ENCODE measurements at places on chromosomes 4 and X.

- no peak for DNase-seq
Measured at GRCh38 chr4:8133897-8134563, 24.6 kb downstream of the ABLIM2 start.

DNA sequence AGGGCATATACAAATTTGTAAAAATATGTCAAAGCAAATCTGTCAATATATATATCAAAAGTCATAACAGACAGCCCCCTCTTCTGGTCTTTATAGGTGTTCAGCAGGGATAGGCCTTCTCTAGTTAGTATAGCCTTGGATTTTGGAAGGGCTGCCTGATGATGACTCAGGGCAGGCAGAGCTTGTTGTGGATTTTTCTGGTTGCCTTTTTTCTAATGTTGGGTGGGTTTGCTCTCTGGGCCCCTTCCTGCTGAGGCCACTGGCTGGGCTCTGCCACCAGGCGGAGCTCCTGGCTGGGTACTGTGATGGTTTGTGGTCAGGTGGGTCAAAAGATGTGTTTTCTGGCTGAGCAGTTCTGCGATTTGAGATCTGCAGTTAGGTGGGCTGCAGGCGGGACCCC lies 294.2 kb downstream of the GRIA2 start:
- peak; percentile 24 for DNase-seq

GRCh38 chr4:48027653-48028052 lies 11.1 kb downstream of the NIPAL1 start:
- DNase-seq: no peak

GRCh38 chr4:35934320-35934981 lies 309.9 kb downstream of the ARAP2 start:
- DNase-seq: peak; percentile 59

DNA sequence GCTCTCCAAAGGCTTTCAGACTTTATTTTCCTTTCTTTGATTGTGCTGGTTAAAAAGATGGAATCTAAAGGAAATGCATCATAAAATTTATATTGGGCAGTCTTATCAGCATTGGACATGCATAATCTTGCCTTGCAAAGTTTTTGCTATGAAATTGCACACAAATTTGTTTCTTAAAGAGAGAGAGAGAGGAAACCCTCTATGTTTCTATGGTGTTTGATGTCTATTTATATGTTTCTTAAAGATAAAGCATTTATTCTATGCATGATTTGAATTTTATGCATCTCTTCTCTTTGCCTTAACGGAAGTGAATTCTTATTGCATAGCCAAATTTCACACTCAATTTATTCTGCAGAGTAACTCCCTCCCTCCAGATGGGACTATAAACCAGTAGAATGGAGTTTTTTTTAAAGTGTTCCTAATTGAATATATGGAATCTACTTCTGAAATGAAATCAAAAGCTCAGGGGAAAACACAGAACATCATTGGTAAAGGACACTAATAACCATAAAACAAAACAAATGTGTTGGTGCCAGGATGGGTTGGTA lies 83.5 kb upstream of the PPARGC1A start:
- DNase-seq: no peak

GRCh38 chr4:11053601-11054220 lies 369.1 kb upstream of the CLNK start:
- DNase-seq: no peak

GRCh38 chr4:89110541-89110985 lies 770 bp upstream of the TIGD2 start:
- DNase-seq: no peak

GRCh38 chr4:11599064-11599463 lies 170.4 kb upstream of the HS3ST1 start:
- DNase-seq: no peak

DNA sequence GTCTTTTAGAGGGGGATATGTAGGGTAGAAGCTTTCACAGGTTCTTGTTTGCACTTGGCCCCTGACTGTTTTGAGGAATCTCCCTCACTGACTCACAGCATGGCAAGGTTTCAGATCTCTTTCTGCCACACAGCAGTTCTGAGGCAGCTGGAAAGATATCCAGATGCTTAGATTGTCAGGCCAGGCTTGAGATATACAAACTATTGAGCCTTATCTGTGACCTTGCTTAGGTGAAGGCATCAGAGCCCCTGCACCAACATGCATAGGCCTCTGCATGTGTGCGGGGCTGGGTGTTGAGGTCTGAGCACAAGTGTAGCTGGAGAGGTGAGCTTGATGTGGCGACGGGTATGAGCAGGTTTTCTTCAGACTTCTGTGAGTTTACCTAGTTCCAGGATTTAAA lies 80.9 kb upstream of the MSANTD1 start:
- DNase-seq: peak; percentile 6

- DNase-seq: peak; percentile 74
Measured at GRCh38 chr4:87806520-87806919, 7.2 kb downstream of the IBSP start.

DNA sequence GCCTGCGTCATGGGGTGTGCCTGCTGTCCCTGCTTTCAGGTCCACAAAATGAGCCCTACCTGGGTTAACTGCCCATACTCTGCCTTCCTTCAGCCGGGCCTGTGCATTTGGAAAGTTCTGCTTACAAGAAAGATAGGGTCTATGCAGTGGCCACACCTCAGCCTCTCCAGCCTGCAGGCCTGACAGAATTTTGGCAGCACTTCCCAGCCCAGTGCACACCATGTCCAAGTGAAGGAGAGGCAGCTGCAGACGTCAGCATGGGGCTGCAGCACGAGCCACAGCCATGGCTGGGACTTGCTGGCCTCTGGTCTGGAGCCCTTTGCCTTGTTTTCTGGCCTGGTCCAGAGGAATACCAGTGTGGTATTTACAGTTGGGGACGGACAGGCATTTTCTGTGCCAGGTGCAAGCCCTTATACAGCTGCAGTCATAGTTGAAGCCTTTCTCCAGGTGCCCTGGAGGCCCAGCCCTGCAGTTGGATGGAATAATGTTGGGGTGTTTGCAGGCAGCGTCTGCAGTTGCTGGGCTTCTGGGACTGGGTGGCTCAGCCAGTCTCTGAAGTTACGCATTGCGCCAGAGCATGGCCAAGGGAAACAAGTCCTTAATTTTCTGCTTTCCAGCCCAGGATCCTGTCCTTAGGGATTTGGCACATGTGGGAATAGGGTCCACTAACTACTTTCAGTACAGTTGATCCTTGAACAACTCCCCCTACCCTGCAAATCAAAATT lies 26.2 kb downstream of the JADE1 start:
- DNase-seq: no peak

DNA sequence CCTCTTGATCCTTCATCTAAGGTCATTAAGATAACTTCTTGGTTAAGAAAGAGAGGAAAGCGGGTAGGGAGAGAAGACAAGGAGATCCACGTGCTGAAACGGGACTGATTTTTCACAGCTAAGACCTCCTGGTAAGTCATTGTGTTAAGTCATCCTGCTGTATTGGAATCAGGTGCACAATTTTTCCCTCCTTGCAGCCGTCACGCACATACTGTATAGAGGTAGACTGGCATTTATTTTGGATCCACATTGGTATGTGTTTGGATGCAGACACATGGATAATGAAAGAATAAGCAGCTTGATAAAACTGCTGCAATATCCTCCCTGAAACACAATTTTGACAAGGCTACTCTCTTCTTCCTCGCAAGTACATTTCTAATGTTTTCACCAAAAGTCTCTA lies 60.1 kb upstream of the NAP1L5 start:
- DNase-seq: no peak

GRCh38 chr4:24894846-24895245 lies 18.0 kb downstream of the CCDC149 start:
- no peak for DNase-seq

DNA sequence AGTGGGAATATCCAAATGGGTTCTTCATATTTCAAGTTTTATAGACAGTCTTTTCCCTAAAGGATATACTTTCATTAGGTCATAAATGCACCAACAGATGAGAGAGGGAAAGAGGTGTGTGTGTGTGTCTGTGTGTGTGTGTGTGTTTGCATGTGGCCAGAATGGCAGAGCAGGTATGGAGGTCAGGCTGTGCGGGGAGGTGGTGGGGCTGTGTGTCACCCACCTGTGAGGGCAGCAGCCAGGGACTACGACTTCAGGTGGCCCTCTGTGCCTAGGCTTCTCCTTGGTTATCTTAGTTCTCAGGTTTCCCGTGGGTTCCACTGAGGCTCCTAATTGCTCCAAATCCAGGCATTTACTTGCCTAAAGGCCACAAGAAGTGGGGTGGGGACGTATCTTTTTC lies 14.6 kb downstream of the HAND2 start:
- DNase-seq: no peak

DNA sequence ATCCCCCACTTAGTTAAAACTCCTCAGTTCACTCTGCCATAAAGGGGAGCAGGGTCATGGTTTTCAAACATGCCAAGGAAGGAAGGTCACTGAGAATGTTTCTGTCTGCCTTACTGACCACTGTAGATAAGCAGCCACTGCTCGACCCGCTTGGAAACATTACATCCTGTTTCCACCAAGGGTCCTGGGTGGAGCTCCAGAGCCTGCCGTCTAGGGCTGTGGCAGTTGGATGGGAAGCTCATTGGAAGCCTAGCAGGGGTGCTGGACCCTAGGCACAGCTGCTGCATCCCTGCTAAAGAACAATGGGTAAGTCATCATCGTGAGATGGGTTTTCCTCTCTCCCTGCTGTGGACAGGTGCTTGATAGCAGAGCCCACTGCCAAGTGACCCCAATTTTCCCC lies 76.0 kb upstream of the SRD5A3 start:
- no peak for DNase-seq

GRCh38 chr4:74375824-74376426 lies 11.0 kb downstream of the EREG start:
- no peak for DNase-seq

DNA sequence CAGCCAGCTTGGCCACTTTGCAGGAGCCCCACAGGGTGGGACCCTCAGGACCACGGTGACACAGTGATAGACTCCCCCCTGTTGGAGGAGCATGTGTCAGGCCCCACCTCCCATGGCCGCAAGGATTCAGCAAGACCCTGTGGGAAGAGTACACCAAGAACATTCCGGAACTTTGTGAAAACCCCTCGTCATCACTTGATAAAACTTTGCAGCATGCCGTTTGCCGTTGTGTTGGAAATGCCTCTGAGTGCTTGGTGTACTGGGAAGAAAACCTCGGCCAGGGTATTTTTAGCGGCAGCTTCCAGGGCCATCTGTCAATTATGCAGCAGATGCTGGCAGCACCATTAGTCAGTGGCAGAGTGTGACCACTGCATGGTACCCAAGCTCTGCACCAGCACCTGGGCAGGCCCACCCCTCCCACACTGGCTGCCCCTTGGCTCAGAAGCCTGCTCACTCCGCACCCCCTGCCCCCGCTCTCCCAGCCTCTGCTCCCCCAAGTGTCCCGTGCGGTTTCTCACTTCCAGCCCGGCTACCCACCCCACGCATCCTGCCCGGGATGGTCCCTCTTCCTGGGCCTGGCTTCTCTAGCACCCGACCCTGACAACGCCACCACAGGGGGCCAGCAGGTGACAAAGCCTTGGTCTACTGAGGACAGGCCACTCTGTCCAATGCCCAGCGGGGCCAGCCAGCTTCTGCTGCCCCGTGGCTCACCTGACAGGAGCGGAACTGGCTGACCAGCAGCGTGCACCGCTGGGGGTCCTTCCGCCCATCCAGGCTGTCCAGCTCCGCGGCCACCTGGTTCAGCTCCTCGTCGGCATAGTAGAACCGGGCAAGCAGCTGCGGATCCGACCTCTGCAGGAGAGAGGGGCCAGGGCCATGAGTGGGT lies 65.0 kb downstream of the ZFYVE28 start:
- DNase-seq: no peak

- peak; percentile 81 for DNase-seq
Measured at GRCh38 chrX:63656871-63657580, 128.0 kb downstream of the ARHGEF9 start.

GRCh38 chr4:118915468-118915867 lies 26.8 kb downstream of the SYNPO2 start:
- no peak for DNase-seq

DNA sequence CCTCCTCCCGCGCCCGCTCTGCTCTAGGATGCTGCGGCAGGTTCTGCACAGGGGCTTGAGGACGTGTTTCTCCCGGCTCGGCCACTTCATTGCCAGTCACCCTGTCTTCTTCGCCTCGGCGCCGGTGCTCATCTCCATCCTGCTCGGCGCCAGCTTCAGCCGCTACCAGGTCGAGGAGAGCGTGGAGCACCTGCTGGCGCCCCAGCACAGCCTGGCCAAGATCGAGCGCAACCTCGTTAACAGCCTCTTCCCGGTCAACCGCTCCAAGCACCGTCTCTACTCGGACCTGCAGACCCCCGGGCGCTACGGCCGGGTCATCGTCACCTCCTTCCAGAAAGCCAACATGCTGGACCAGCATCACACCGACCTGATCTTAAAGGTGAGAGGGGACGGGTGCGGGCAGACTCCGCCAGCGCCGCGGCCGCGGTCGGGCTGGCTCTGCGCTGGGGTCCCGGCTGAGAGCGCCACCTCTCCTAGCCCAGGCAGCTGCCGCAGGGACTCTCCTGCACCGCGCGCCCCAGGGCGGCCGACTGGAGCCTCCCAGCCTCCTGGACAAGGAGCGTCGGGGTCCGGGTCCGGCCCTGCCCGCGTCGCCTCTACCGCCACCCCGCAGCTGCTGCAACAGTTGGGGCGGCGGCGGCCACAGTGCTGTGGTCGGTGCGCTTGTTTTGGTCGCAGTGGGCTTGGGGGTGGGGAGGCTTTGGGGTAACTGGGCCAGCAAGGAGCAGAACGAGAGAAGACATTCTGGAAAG lies at the start of gene PTCHD1:
Gene PTCHD1 (plus strand): TSS at position 2 of the 752 bp plus-strand sequence. CDS start 27 bp downstream, at position 29.
- DNase-seq: no peak

- DNase-seq: no peak
Measured at GRCh38 chr4:148053298-148054003, 321.6 kb downstream of the ARHGAP10 start.

- no peak for DNase-seq
Measured at GRCh38 chrX:7262551-7262950, 114.6 kb upstream of the PUDP start.

DNA sequence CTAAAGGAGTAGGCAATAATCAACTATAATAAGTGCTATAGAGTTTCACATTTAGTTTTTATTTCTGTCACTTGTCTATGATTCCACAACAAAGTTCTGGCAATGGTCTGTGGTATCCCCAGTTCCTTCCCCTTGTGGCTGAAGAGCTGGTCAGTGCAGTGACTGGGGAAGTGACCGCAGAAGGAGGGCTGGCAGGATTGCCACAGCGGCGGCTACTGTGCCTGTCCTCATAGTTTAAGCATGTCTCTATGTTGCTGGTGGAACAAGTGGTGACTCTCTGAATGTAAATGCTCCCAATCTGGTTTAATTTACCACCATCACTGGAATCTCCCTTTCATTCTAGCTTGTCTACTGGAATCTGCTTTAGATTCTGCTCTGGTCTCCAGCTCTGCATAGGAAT lies 170.6 kb upstream of the GK2 start:
- no peak for DNase-seq

DNA sequence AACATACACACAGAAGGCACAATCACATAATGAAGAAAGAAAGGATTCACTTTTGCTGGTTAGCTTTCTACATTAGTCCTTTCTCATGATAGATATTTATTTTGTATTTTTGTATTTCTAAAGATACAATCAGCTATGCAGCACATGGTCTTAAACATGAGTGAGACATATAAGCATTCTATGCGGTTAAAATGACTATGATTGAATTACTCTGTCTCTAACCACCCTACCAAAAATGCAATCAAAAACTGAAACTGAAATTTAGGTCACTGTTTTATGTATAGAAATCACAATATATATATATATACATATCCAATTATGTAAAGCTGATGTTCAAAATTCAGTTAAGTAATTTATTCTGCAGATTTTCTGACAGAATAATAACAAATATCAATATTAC lies 21.9 kb downstream of the CXXC4 start:
- no peak for DNase-seq

GRCh38 chr4:99642725-99643489 lies 14.7 kb downstream of the C4orf54 start:
- no peak for DNase-seq

GRCh38 chr4:156775813-156776212 lies 195.8 kb downstream of the PDGFC start:
- no peak for DNase-seq

GRCh38 chrX:85591536-85591935 lies 212.1 kb upstream of the POF1B start:
- DNase-seq: no peak

All from ELR (cell line).